ENCODE measurements at places on chromosomes 2 and 18.

- no peak for DNase-seq
These were observed 17.2 kb downstream of the ST3GAL5 start for GRCh38 chr2:85871494-85872164.

GRCh38 chr18:10140461-10141282 lies 226.9 kb downstream of the VAPA start:
- no peak for DNase-seq

DNA sequence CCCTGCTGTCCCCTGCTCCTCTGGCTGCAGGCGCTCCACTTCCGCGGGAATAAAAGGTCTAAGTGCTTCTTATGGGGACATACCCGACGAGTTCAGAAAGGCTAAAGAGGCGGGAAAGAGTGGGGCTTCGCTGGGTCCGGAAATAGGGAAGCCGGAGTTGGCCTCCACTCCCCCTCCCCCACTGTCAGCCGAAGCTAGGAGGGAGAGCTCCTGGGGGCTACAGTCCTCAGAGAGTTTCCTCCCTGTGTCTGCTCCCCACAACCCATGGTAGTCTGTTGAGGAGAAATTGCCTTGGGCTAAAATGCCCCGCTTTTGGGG lies 7.2 kb downstream of the GAD1 start:
- DNase-seq: no peak

- no peak for DNase-seq
These were observed 160.7 kb upstream of the SALL3 start for GRCh38 chr18:78818961-78819360.

- DNase-seq: no peak
These were observed 3.3 kb downstream of the PSTPIP2 start for GRCh38 chr18:46068763-46069162.

DNA sequence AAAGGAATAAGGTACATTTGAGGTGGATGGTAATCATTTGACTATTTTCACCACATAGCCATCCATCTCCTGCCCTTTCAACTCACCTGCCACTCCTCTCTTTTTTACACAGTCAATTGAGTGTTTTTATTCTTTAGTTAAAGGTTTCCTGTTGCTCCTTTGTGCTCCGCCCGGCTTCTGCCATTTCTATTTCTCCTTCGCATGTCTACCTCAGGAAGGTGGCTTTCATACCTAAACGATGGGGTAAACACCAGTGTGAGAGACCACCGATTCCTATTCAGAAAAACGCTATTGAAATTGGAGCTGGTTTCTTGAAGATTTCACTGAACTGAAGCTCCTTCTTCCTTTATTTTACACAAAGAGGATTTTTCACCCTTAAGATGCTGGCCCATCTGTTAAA lies 1628.0 kb upstream of the PIK3C3 start:
- no peak for DNase-seq

GRCh38 chr2:212124598-212124997 lies 414.0 kb downstream of the ERBB4 start:
- DNase-seq: no peak

- DNase-seq: no peak
These were observed 5.6 kb downstream of the ITGB1BP1 start for GRCh38 chr2:9417725-9418124.

GRCh38 chr2:174931724-174932123 lies 73.5 kb downstream of the CHN1 start:
- no peak for DNase-seq

- peak; percentile 87 for DNase-seq
These were observed at the start of gene ARPC2 for GRCh38 chr2:218216674-218217359. Gene ARPC2, plus strand, starts transcription at chr2:218217189. Its CDS starts 282 bp downstream, at chr2:218217471.

DNA sequence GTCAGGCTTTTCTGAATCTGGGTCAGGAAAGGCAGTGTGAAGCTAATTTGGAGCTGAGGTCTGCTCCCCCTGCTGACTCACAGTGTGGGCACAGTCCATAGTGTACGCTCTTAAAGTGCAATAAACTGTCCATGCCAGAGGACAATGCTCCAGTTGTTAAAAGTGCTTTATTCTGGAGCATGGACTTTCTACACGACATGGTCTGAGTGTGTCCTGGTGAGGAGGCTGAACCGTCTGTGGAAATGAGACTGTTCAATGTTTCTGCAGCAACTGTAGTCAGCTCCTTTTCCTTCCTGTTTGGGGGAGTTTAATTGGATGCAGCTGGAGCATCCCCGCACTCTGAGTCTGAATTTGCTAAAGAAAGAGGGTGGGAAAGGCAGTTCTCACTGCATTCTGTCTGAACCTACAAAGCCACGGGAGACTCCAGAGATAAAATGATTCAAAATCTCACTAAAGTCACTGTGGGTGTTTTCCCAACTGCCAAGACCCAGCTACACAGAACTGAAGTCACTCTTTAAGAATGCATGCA lies 110.2 kb upstream of the TRIB2 start:
- DNase-seq: peak; percentile 20

DNA sequence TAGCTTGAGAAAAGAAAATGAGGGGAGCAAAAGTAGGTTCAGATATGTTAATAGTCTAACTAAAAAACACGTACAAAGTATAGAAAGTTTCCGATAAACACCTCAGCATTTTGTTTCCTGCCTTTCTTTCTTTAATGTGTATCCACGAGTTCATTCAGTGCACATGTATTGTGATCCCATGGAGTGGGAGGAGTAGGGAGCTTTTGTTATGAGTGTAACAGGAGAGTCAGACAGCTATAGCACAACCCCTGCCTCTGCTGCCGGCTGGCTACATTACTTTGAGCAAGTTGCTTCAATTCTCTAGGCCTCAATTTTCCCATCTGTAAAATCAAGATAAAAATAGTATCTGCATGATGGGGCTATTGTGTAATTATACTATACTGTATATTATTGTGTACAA lies 249.2 kb upstream of the FIGN start:
- no peak for DNase-seq

- no peak for DNase-seq
These were observed 63.9 kb downstream of the PXDN start for GRCh38 chr2:1680222-1681016.

All from amniotic stem cell (primary cell).